Vagina (tissue), 2 donors: ENCODE measurements at places on chromosomes 16 and 17. TPM values are rescaled to one million over a fixed set of nuclear protein-coding genes. Genes with fewer than 3 reads are reported as not detected.

DNA sequence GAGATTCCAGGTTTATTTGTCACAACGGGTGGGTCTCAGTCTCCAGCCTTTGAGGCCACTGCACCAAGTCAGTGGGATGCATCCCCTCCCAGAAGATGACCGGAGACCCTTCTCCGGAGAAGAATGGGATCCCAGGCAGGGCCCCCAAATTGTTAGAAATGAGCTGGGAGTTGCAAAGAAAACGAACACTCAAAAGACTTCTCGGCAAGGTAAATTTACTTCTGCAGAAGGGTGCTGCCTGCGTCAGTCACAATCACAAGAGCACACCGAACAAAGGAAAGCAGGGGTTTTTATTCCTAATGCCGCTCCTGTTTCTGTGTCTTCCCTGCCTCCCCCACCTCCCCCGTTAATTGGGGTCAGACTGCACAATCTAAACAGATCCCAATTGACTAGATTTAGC, 61.4 kb downstream of the ATF7IP2 start:
- DNase-seq, result no peak

DNA sequence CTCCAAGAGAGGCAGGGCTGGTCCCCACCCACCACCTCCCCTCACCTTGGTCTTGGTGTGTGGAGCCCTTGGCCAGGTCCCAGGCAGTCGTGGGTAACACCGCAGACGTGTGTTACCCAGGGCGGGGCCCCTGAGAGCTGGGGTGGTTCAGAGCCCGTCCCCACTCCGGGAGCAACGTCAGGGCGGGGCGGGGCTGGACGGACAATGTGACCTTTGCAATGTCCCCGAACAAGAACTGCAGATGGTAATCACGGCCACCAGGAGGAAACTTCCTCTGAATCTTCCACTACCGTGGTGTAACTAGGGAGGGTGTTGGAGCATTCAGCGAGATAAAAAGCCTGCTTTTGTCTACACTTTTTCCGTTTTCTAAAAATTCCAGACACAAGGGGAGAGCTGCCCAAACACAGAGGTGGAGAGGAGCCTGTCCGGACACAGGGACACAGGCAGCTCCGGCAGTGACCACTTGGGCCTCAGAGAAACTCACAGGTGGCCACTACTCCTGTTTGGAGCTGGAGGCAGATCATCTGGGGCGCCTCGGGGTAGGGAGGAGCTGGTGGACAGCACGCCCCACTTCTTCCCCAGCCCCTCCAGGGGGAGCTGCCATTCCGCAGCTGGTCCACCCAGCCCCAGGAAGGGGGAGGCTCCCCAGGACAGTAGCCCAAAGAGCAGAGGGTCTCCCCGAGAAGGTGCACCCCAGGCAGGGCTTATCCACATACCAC, 14.2 kb upstream of the SLC38A10 start:
- DNase-seq, result no peak

GRCh38 chr16:57469917-57470470, 7.5 kb downstream of the POLR2C start:
- DNase-seq, result no peak

DNA sequence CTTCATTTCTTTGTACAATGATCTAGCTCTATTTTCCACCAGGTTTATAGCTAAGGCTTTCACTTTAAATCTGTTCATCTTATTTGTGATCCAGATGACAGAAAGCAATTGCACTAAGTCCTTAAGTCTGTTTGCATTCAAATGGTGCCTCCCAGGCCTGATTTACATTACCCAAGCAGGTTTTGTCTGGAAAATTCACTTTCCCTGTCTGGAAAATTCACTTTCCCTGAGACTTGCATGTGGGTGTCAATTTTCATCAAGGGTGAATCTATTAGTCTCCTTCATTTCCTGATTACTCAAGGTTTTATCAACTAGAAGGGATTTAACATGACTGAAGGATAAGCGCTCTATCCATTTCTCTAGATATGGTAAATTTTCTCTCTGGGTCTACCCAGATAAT, 1480.2 kb upstream of the GOT2 start:
- DNase-seq, result no peak

GRCh38 chr16:10020866-10021265, 161.4 kb downstream of the GRIN2A start:
- DNase-seq, result no peak

- no peak for DNase-seq
These were observed 38.5 kb downstream of the PIGL start for GRCh38 chr17:16255481-16255921.

GRCh38 chr16:48790151-48790550, 180.2 kb upstream of the N4BP1 start:
- no peak for DNase-seq

DNA sequence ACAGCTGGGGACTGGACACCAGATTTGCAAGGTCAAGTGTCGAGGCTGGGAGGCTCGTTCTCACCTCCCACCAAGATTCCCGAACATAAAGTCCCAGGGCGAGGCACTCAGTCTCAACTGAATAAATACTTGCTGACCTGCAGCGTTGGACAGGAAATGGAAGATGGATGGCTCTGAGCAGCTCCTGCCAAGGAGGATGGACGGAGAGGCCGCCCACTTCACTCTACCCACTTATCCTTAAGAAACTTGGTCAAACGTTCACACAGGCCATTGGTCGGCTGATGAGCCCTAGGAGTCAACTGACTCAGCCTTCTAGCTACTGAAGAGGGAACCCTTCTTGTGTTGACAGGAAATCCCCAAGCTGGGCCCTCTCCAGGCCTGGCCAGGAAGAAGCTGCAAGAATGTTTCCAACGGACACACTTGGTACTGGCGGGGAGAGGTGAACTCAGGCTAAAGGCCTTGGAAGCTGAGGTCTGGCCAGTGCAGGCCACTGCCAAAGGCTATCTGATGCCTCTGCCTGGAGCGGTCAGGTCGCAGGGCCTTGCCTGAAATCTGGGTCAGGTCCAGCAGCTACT, 50.0 kb downstream of the VAC14 start:
- no peak for DNase-seq

DNA sequence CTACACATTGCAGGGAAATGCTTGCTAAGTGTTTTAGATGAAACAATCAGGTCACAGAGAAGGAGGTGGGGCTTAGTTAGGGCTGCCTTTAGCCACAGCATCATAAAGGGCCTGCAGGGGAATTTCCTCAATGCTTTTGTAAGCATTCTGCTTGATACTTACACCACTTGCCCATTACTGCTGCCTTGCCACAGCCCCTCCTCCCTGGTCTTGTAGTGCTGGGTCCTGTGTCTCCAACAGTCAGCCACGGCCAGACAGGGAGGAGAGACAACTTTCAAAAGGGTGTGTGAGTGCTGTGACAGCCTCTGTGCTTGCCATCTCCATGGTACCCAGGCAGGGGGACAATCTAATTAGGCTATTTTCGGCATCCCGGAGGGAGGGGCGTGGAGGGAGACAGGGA, 111.2 kb downstream of the SHISA9 start:
- DNase-seq, result no peak

DNA sequence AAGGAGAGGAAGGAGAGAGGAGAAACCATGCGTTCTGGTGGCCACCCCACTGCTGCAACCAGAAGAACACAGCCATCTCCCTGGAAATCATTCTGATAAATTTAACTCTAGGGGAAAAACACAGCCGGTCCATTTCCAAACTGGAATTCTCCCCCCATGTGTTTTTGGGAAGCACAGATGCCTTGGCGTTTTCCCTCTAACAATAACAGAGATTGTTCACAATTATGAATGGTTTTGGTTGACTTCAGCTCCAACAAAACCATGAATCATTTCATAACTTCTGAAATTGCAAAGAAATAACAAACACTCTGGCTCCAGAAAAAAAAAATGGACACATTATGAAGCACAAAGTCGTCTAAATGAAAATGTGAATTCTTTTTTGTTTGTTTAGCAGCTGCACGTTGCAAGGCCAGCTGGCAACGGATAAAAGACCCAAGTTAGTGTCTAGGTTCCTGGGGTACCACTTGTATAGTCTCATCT, 46.2 kb downstream of the GNAO1 start:
- DNase-seq, result no peak

- DNase-seq, result no peak
These were observed 7.3 kb downstream of the TRIM65 start for GRCh38 chr17:75889454-75889853.

DNA sequence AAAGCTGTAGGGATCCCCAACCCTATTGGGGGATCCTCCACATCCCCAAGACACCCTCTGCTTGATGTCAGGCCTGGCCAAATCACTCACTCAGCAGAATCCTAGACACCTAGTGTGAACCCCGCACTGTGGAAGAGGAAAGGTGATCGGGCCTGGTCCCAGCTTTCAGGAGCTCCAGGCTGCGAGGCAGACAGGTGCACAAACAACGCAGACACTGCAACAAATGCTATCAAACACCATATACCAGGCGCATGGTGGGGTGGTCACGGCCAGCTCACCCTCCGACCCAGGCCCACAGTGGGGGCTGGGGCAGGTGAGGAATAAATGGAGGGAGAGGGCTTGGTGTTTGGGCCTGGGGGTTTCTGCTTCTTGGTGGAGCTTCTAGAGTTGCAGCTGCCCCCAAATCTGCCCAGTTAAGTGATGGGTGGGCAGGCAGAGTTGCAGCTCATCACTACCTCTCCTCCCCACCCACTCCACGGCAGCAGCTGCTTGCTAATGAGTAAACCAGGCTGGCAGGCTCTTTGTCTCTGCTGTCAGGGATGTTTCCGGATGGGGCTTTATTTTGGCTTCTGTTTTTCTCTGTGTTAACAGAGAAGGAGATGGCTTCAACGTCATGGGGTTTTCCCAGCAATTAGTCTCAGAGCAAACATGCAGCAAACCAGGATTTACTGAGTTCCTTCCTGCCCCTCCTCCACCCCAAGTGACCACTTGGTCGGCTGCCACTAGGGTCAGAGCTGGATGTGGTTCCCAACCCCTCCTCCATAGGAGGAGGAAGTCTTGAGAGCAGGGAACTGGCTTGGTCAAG, 46.6 kb downstream of the PECAM1 start:
- DNase-seq, result no peak

DNA sequence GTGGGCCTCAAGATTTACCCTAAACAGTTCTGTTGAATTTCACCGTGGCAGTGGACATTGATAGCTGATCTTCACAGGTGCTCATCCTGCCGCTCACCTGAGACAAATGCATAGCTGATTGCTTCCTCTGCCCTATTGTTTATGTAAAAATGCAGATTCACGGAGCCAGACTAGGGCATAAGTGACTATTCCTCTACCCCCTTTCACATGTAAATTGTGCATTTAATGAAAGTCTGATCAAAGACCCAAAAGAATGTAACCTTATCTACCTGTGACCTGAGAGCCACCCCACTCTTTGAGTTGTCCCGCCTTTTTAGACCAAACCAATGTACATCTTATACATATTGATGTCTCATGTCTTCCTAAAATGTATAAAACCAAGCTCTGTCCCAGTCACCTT, 312.4 kb upstream of the CDH5 start:
- no peak for DNase-seq

The KRTAP4-9 gene
- total RNA-seq, result not detected

The ANKRD13B gene
- total RNA-seq, result 7.9 TPM

The PRSS53 gene
- 2.0 TPM for total RNA-seq
